ENCODE measurements at places on chromosomes 3 and 15. TPM values are rescaled to one million over a fixed set of nuclear protein-coding genes. Genes with fewer than 3 reads are reported as not detected.

DNA sequence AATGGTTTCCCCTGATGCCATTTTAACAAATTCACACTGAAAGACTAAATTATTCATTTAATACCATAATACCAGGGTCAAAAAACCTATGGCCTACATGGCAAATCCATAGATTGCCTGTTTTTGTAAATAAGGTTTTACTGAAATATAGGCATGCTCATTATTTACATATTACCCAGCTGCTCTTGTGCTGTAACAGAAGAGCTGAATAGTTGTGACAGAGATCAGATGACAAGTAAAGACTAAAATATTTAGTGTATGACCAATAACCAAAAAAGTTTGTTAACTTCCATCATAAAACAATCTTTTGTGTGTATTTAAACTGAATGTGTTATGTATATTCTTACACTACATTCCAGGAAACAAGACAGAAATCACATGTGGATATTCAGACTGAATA lies 60.2 kb downstream of the DENND4A start:
- DNase-seq = no peak

DNA sequence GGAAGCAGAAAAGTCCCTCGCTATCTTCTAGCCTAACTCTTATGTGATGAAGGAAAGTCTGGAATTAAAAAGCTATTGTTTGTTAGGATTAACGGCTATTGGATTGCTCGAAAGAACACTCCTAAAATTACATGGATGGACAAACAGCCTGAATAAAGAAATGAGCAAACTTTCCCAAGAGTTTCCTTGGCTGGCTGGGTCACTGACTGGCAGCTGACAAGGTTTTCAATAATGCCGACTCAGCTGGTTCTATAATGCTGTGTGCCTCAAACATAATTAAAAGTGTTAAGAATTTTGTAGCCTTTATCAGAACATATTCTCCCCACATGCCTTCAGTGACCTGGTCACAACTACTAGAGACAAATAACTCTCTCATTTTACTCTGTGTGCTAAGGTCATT lies 142.9 kb upstream of the ADAMTS9 start:
- DNase-seq = no peak

DNA sequence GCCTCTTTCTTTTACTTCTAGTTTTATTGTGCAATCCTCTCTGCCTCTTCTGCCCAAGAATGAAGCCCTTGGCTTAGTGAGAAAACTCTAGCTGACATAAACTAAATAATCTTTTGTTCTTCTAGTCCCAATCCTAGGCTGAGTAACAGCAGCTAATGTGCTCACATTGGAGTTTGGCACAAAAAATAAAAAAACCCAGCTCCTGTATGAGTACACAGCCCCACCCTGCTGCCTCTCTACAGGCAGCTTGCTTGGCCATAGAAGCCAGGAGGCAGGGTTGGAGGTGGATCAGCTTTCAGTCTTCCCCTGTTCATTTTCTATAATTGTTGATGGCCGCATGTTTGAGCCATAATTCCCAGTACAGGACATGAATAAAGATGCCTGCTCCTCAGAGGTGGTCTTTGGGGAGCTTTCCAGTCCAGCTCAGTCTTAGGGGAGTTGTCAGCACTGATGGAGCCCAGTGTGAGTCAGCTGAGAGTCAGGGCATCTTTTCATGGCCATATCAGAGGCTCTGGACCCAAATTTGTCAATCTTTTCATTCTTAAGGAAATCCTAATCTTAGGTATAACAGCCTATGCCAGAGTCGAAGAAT lies 46.7 kb downstream of the RTP1 start:
- no peak for DNase-seq

DNA sequence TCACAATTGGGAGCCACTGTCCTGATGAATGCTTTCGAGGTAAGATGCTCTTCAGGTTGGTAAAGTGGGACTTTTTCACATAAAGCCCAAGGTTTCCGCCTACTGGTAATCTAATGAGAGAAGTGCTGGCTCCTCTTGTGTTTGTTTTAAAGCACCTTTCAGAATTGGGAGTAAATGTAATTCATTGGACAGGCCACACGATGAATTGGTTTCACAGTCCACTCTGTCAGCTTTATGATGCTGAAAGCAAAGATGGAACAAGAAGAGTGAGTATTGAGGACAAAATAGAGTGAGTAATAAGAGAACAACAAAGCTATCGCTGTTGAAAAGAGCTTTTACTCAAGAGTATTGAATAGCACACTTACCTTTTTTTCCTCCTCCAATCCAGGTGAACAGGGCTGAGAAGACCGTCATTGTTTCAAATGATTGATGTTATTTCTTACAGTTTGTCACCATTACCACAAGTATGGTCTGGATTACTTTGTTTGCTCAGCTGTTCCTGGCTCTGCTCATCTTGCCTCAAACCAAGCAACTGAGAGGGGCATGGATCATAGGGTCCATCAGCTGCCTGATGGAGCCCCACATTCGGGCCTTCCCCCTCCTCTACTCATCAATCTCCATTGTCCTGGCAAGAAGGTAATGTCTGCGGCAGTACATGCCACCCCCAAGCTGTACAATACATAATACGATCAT lies 136.1 kb upstream of the CNTN4 start:
- DNase-seq = no peak

- DNase-seq = no peak
Observed at GRCh38 chr3:184167786-184168185, 6.9 kb upstream of the AP2M1 start.

DNA sequence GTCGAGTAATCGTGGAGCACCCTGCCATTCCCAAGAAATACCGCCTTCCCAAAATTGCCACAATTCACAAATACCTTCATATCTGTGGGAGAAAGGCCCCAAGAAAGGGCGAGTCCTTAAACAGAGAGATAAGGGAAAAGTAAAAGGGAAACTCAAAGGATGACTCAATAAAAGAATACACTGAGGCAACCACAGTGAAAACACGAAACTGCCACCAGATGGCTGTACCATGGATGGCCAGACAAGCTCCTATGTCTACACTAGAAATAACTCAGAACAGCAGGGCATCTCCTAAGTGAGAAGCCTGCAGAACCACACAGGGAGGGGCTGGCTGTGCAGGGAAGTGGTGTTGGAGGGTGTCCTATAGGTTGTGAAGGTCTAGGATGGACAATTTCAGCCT lies 25.0 kb downstream of the SRGAP3 start:
- no peak for DNase-seq

PLSCR2 gene
- 0.55 TPM for polyA plus RNA-seq

- DNase-seq = no peak
Observed at GRCh38 chr3:61438253-61439121, 122.9 kb upstream of the PTPRG start.

GRCh38 chr3:71754610-71755253 lies 1.1 kb downstream of the GPR27 start:
- DNase-seq = peak; percentile 47

CFAP44 gene
- polyA plus RNA-seq = 0.39 TPM

- no peak for DNase-seq
Observed at GRCh38 chr15:48682942-48683651, 37.6 kb upstream of the FBN1 start.

DNA sequence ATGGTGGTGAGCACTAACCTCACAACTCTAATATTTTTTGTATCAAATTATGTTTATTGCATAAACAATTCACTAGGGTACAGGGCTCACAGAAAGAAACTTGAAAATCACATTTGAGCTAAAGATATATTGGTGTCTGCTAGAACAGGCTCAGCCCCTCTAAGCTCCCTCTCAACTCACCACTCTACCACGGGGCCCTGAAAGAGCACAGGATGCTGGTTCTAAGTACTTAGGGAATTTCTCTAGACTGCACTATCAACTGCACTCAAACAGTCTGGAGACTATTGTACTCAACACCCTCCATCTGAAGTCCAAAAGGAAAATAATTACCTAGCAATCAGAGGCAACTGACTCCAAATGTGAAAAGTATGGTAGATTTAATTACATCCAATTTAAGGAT lies 98.7 kb upstream of the STRIT1 start:
- no peak for DNase-seq

CSNK1G1 gene
- polyA plus RNA-seq = 7.3 TPM

DNA sequence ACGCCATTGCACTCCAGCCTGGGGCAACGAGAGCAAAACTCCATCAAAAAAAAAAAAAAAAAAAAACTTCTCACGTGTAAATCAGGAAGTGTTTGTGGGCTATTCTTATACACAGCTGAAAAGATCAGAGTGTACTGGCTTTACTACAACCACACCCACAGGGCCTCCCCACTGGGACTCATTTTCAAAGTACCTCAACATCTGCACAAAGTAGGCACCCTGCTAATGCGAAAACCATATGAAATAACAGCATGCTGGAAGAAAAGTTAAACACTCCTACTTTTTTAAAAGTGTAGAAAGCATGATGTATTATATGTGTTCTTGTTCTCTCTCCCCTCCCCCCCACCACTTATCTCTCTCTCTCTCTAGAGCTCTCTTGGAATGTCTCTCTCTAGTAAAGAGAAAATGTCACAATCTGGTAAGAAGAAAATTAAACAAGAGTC lies 11.1 kb downstream of the UACA start:
- no peak for DNase-seq

CHMP2B gene
- 112 TPM for polyA plus RNA-seq

SAMD7 gene
- polyA plus RNA-seq = not detected

- no peak for DNase-seq
Observed at GRCh38 chr3:134425943-134426342, 51.7 kb upstream of the AMOTL2 start.

DNA sequence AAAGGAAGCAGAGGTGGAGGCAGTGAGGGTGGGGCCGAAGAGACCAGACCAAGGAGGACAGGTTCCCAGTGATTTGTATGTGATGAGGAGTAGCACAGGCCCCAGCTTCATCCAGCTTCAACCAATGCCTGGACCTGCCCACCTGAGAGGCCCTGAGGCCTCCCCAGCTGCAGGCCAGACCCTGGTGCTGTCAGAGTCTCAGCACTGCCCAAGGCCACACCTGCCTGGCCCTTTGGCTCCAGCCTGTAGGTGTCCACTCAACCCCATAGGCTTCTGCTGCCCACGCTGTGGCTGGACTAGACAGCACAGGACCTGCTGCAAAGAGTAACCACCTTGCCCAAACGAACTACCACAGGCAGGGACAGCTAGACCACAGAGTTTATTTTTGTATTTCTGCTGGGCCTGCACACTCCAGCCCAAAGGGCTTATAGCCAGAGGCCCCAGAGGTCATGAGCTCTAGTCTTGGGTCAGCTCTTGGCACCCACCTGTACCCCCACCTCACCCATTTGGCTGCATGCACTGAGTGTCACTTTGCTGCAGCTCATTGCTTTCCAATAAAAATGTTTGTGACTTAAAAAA lies 81.9 kb upstream of the CDV3 start:
- no peak for DNase-seq

DNA sequence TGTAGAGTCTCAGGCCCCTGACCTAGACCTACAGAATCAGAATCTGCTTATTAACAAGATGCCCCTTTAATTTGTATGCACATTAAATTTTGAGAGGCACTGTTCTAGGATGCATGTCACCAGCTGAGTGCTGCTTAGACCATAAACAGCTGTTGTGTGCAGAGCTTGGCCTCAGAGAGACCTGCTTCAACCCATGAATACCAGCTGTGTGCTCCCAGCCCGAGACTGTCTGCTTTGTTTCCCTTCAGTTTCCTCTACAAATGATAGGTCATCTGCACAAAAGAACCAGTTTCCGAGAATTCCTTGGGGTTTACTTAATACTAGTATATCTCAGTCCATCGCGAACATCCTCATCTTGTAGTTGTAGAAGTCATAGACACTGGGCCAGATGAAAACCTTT lies 158.5 kb upstream of the PFN2 start:
- no peak for DNase-seq

DNA sequence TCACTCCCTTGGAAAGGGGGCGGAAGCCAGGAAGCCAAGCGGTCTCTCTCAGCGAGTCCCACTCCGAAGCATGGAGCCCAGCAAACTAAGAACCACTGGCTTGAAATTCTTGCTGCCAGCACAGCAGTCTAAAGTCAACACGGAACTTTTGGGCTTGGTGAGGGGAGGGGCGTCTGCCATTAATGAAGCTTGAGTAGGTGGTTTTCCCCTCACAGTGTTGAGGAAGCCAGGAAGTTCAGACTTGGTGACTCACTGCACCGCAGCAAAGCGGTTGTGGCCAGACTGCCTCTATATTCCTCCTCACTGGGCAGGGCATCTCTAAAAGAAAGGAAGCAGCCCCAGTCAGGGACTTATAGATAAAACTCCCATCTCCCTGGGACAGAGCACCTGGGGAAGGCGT lies 665.4 kb upstream of the CBLB start:
- DNase-seq = no peak

- DNase-seq = peak; percentile 67
Observed at GRCh38 chr3:159263750-159264553, 462.1 kb downstream of the MFSD1 start.

DNA sequence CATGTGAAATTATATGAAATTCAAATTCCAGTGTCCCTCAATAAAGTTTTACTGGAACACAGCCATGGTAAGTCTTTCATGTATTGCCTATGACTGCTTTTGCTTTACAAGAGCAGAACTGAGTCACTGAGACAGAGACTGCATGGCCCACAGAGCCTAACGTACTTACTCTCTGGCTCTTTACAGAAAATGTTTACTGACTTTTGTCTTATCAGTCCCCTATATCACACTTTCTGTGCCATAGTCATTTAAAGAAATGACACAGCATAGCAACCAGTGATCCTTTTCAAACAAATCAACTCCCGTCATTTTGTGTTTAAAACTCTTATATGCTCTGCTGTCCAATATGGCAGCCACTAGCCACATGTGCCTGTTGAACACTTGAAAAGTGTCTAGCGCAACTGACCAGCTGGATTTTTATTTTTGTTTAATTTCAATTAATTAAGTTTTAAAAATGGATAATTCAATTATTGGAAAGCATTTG lies 129.7 kb upstream of the CDIN1 start:
- DNase-seq = no peak

DNA sequence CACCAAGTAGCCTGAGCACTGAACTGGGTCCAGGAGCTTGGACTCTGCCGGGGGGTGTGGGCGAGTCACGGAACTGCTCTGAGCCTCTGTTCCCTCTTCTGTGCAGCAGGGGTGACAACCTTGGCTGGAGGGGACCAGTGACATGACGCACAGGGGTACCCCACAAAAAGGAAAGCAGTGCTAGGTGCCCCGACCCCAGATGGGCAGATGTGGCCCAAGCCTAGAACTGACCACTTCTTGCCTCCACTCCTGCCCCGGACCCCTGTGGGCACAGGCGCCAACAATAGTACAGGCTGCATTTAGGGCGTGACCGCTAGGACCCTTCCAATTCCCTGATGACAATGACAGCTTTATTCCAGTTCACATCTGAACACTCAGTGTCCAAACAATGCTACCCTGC lies 255.9 kb upstream of the LYSMD4 start:
- no peak for DNase-seq

GRCh38 chr3:111605018-111605417 lies 9.9 kb upstream of the ZBED2 start:
- DNase-seq = no peak

GRCh38 chr3:24678021-24678420 lies 183.4 kb upstream of the THRB start:
- DNase-seq = no peak

DNA sequence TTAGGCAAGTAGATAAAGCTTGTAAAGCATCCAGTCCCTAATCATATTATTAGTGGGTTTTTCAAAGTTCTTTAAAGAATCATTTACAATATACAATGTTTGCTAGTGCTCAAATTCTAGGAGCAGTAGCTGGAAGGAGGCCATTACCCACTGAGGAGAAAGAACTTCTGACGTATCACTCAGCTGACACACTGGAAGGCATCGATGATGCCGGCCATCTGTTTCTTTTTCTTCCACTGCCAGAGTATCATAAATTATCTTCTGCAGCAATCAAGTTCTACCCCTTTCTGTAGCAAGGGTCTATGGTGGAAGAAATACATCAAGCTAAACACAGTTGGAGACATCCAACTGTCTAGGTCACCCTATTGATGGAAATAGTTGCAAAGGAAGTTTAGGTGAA lies 243.2 kb upstream of the LRRN1 start:
- DNase-seq = no peak

- DNase-seq = no peak
Observed at GRCh38 chr3:10332481-10333348, 11.8 kb upstream of the SEC13 start.

LMLN gene
- 2.3 TPM for polyA plus RNA-seq

ZXDC gene
- 5.7 TPM for polyA plus RNA-seq
